ENCODE measurements at places on chromosomes 3 and 15. TPM values are rescaled to one million over a fixed set of nuclear protein-coding genes. Genes with fewer than 3 reads are reported as not detected.

Gene IL20RB
- 0.57 TPM for total RNA-seq

DNA sequence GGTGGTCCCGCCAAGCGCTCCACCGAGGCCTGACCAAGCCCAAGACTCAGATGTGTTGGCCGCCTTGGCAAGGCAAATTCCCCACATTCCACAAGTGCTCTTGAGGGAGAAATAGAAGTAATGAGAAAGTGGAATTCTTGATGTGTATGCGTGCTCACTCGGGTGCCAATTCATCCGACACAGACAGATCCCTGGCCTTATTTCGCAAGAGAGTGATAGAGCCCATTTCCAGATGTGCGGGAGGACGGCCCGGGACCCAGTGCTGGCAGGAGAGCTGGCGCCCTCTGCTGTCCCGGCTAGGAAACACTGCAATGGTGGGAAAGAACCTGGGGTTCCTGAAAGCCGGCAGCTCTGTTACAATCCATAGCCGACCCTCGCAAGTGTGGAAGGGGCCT lies 76.0 kb downstream of the HMG20A start:
- DNase-seq = peak; percentile 87

Gene IQCF5
- total RNA-seq = not detected

Gene SCG3
- total RNA-seq = not detected

GRCh38 chr3:106190296-106190695 lies 321.5 kb upstream of the CBLB start:
- DNase-seq = no peak

- no peak for DNase-seq
These were observed 44.9 kb downstream of the METTL6 start for GRCh38 chr3:15382405-15382923.

Gene DAPK2
- total RNA-seq = 2.2 TPM

DNA sequence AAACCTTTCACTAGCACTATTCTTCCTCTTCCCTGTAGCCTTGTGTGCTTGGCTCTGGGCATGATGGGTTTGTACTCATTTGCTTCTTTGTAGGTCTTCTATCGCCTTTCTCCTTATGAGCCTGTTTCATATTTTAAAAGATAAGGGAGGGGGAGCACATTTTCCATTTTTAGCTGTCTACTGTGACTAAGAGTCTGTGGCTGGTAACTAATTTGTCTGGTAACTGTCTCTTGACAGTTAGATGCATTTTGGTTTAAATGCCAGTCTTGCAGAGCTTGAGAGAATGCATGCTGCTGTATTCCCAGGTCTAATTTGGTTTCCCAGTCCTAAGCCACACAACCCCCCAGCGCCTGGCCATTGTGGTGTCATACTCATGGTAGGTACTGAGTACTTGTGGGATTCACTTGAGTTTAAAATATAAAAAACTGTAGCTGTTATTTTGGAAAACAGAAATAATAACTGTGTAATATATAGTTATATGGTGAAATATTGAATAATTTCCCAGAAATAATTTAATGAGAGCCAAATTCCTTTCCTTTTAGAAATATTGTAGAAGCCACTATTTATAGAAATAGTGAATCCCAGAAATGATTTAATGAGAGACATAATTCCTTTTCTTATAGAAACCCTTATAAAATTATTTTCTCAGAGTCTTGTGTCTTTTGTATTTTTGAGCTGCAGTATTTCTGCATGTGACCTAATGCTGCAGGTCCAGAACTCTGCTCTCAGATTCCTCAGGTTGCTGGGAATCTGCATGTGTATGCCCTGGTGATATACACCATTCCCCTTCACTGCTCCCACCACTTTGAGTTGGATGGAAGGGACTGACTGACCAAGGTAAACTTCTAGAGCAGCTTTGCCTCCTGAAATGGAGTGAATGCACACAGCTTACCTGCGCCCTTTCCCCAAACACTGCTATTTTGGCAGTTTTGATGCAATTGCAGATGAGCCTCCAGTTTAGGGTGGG lies 13.9 kb upstream of the GPR171 start:
- DNase-seq = no peak

Gene SLC22A13
- 0.29 TPM for total RNA-seq

GRCh38 chr15:59313641-59314332 lies 58.9 kb downstream of the MYO1E start:
- peak; percentile 82 for DNase-seq

- DNase-seq = no peak
These were observed 356.2 kb downstream of the SV2B start for GRCh38 chr15:91456251-91456718.

DNA sequence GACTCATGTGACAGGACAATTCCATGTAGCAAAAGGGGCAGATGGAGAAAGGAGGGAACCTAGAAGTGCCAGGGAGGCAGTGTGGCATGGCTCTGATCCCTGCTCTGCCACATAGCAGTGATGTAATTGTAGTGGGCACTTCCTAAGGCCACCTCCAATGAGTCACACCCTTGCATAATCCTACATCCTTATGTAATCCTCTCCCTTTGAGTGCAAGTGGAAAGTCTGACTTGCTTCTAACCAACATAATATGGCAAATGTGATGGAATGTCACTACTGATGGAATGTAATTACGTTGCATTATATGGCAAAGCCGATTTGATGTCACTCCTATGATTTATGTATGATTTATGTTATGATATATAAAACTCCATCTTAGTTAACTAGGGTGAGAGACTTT lies 72.9 kb upstream of the ATP2C1 start:
- peak; percentile 66 for DNase-seq

Gene MESP1
- 0.17 TPM for total RNA-seq

Gene RCN2
- 93.9 TPM for total RNA-seq

- DNase-seq = no peak
These were observed 132.3 kb upstream of the NEO1 start for GRCh38 chr15:72919936-72920465.

DNA sequence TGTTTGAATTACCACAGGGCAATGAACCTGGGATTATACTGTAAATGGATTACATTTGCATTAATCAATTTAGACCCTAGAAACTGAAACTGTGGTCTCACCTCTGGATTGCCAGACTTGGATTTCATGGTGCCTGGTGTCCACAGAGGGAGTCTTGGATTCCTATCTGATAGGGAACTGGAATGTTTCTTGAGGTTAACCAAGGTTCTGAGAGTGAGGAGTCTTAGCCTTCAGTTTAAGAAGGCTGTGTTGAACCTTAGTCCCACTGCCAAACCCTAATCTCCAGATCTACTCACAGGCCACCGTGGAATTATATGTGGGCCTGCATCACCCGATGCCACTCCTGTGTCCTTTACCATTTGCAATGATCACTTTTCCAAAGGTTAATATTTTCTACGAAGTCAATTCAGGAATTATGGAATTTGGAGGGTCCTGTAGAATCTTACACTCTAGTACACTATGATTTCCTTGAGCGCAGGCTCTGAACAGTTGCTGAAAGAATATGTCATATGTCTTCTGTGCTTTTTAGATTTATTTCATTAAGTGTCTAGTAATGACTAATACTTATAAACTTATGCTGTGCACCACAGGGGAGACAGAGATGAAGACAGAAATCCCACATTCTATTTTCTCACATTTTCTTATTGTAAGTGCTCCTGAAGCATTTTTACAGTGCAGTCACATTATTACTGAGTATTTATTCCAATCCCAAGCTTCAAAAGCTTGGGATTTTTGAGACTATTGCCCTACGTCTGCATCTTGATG lies 87.9 kb downstream of the EFL1 start:
- DNase-seq = no peak

DNA sequence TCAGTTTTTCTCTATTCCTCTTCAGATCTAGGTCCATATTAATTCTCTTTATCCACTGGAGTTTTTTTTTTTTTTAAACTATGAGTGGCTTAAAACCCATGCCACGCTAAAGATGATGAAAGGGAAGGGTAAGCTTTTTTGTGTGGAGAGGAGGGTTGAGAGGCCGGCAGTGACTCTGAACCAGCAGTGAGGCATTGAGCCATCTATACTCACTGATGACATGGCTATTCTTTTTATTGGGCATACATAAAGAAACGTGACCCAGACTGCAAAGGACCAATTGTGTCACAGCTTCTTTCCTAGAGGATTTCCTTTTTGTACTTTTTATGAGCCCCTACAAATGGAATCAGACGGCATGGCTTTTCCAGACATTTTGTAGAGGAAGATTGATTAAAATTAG lies 662.2 kb downstream of the AGBL1 start:
- no peak for DNase-seq

- DNase-seq = no peak
These were observed 164.4 kb downstream of the KLHL25 start for GRCh38 chr15:85630311-85630710.

GRCh38 chr3:159861369-159861987 lies 127.2 kb upstream of the IL12A start:
- DNase-seq = no peak

DNA sequence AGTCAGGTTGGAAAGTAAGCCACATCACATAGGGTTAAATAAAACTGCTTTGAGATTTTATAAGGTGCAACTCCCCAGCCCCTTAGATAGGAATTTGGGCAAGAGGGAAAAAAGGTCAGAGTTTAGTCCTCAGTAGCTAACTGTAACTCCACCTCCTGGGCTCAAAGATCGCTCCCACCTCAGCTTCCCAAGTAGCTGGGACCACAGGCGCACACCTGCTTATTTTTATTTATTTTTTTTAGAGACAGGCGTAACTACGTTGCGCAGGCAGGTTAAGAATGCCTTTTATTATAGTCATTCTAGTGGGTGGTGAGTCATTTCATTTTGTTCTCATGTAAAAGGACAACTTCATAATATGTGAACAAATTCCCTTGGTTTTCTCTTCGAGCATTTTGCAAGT lies 14.7 kb downstream of the TM2D3 start:
- no peak for DNase-seq

DNA sequence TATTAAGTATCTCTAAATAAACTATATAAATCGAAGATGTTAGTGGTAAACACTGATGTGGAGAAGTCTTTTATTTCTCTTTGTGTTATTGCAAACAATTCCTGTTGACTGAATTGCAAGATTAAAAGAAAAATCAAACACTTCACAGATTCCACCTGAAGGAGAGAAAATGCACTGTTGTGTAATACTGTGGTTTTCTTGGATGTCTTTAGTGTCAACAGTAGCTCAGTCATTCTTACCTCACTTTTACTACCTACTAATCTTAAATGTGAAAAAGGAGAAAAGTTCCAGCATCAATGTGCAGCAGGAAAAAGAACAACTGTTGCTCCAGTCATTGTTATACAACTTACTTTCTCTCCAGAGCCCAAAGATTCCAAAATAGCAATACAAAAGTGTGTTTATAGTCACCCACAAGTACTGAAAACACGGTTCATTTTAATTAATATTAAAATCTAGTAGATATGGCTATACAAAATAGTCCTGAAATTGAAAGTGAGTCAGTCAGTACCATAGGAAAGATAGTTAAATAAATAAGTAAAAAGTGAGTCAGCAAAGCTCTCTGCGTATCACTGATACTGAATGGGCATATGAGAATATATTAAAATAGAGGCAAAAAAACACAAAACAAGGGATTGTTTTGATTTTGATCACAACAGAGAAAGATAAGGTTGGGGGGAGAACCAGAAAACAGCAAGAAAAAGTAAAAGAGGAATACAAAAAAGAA lies 90.5 kb upstream of the CSPG5 start:
- DNase-seq = peak; percentile 38

DNA sequence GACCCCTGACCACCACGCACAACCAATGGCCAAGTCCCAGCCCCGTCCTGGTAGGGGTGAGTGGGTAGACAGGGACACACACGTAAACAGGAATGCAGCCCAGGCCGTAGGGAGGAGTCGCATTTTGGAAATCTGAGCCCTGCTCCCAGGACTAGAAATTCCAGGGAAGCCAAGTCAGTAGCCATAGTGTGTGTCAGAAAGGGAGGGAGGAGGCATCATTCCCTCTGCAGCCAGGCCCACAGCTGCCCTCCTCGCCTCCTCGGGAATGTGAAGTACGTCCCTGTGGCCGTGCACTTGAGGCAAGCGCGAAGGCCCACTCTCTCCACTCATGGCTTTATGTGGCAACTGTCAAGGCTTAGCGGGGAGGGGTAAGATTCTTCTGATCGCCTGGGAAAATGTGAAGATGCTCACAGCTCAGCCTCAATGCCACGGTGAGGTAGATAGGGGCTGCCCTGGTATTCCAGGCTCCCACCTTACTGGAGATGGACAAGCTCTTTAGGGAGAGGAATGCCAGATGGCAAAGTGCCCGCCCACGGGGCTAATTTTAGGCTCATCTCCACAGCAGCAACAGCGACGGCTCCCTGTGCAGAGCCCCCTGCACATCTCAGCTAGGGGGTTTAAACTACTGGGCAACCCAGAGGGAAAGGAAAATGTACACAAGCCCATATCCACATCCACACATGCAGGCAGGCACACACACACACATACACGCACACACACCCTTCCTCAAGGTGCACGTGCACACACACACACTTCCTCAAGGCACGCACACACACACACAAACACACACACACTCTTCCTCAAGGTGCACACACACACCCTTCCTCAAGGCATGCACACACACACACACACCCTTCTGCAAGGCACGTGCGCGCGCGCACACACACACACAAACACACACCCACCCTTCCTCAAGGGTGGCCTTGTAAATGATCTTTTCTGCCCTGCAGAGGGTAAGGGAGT lies 65.5 kb downstream of the ADCY5 start:
- DNase-seq = peak; percentile 9

DNA sequence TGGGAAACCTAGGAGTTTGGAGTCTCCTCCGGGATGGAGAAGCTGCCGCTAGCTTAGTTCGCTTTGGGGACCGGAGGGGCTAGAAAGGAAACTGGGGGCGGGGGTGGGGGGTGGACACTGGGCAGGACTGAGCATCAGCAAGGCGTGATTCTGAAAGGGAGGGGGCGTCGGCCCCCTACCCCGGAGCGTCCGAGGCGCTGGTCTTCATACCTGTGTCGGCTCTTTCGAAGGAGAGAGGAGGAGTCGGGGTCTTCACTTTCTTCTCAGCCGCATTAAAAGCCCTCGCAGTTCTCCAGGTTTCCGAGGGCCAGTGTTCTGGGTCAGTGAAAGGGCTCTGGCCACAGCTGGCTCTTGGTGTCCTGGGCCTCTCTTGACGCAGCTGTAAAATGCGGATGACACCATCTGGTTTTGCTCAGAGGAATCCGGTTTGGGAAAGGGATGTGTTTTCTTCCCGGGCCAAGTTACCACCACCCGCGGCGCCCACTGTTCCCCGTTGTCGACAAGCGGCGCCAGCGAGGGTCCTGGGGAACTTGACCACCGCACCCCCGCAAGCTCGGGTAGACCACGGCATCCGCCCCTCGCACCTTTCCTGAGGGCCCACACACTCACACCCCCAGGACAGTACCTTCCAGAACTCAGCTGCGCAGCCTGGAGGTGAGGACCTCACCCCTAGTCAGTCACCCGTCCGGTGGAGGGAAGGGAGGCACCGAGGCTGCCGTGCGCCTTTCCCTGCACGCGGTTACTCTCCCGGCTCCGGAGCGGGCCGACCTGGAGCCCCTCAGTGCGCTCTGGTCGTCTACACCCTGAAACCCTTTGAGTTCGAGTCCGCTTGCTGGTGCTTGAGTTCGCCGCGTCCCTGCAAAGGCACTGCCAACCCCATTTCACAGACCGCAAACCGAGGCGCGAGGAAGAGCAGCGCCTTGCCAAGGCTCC lies 660 bp downstream of the CCK start:
- no peak for DNase-seq

DNA sequence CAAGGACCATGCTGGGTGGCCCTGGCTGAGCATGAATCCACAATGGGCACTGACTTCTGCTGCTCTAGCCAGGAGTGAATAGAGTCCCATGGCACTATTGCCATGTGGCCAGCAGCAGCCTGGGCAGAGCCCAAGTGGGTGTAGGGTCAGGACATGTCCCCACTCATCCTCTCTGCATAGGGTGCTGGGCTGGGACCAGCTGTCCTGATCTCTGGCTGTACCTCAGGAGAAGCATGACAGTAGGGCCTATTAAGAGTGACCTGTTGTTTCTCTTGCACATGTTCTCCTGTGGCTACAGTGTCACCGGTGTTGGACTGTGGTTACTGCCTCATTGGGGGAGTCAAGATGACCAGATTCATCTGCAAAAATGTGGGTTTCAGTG lies 46.9 kb downstream of the DLEC1 start:
- DNase-seq = no peak
